ENCODE measurements at places on chromosomes 1 and 21.

- DNase-seq, result no peak
Measured at GRCh38 chr1:48341221-48341620, 118.7 kb downstream of the SLC5A9 start.

- no peak for DNase-seq
Measured at GRCh38 chr1:231274119-231274825, 33.3 kb downstream of the GNPAT start.

DNA sequence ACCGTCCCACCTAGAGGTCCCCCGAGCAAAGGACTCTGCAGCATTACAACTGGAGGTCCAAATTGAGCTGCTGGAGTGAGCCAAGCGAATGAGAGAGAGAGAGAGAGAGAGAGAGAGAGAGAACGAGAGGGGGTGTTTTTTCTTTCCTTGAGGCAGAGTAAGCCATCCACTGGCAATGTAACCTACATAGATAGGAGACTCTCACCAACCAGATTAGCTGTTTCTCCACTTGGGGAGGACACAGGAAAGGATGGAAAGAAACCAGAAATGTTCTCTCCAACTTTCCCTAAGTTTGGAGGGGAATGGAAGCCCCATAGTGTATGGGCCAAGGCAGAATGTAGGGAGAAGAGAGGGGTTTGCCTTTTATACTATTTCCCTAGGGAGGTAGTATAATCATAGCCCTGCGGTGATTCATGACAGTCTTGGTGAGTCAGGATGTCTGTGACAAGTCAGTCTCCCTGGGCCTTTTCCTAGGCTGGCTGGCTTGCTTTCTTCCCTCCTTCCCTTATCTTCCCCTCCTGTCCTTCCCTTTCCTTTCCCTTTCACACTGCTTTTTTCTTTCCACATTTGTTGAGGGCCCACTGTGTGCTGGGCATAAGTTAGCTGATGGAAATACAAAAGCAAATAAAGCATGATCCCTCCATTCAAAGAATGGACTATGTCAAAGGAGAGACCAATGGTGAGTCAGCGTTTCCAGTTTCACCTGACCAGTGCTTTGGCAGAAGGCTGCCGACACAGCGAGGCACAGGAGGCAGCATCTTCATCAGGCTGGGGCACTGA lies 7.1 kb downstream of the FNDC7 start:
- peak; percentile 93 for DNase-seq

- DNase-seq, result no peak
Measured at GRCh38 chr1:222828939-222829338, 14.1 kb downstream of the DISP1 start.

- DNase-seq, result peak; percentile 45
Measured at GRCh38 chr1:3219005-3219790, 150.2 kb downstream of the PRDM16 start.

- DNase-seq, result no peak
Measured at GRCh38 chr1:6891781-6892579, 106.7 kb downstream of the CAMTA1 start.
